Stimulated activated CD4-positive, alpha-beta T cell treated with anti-CD3 and anti-CD28 coated beads, Interleukin-15, amount 100 ng/mL, for 48 hours (primary cell): ENCODE measurements at places on chromosomes 3 and 15.
A peak's percentile ranks its signal among the peaks of the same experiment; 100 is the strongest.

GRCh38 chr15:45630917-45631691 is 3.7 kb upstream of the SQOR start:
- no peak for DNase-seq

DNA sequence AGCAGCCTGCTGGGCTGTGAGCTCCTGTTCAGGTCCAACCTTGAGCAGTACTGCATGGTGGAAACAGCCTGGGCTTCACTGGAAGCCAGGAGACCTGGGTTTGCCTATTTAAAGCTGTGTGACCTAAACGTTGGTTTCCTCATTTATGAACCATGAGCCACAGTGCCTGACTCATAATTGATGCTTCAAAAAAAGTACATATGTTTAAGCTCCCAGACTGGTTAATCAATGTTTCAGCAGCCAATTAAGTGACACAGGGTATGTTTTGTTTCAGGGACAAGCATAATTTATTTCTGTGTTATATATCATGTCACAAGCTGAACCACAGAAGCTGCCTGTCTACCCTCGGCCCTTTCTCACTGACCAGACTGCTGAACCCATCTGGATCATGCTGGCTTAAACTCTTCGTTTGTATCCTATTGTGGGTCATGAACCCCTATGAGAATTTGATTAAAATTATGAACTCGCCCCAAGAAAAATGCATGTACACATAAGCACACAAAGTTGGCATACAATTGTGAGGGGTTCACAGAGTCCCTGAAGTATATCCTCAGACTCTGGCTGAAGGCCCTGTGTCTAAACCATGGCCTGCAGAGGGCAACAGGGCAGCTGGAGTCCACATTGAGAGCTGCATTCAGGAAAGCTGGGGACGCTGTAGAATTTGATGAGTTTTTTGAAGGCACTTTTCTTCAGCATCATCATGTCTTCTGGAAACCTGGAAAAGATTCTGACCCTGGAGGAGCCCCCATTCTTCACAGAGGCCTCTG is 23.7 kb downstream of the HDC start:
- no peak for DNase-seq

DNA sequence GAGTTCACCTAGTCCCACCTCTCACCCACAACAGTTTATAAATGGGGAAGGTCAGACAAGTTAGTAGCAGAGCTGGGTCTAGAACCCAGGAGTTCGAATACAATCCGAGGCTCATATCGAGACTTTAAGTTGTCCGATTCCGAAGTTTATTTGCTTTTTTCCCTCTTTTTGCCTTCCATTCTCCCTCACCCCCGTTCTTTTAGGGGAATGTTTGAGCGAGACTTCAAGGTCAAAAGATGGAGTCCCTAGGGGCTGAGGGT is 7.3 kb downstream of the BCL6 start:
- DNase-seq = no peak

- DNase-seq = no peak
These were observed 957.3 kb downstream of the IGSF11 start for GRCh38 chr3:118077332-118077731.

- DNase-seq = no peak
These were observed 612.2 kb upstream of the GOLIM4 start for GRCh38 chr3:168707900-168708299.

DNA sequence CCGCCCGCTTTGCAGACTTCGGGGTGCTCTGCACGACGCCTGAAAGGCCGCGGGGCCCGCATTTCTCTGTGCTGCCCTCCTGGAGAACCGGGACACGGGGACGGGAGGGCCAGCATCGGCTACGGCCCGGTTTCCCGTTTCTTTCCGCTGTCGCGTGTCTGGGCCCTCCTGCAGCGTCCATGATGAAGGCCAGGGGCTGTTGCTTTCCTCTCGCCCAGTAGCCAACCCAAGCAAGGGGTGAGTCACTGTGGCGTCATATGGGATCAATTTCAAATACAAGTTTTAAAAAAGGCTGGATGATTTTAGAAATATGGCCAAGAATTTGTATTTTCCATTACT is 435 bp downstream of the SLC35G2 start:
- peak; percentile 11 for DNase-seq

- no peak for DNase-seq
These were observed 5.0 kb downstream of the RPLP1 start for GRCh38 chr15:69457304-69458280.

- no peak for DNase-seq
These were observed 204.6 kb downstream of the LRRC3B start for GRCh38 chr3:26827169-26827568.
